Activated CD8-positive, alpha-beta memory T cell treated with anti-CD3 and anti-CD28 coated beads, Interleukin-2, amount 10 ng/mL, durations not matched to agents 7 days and 5 days (primary cell): ENCODE measurements at places on chromosomes 3 and 15.

GRCh38 chr3:5160940-5161858 lies 26.3 kb upstream of the EDEM1 start:
- DNase-seq: no peak

- DNase-seq: peak; percentile 41
Observed at GRCh38 chr3:52537726-52538421, 1.5 kb downstream of the UQCC5 start.

- DNase-seq: no peak
Observed at GRCh38 chr15:61339516-61339915, 110.4 kb upstream of the RORA start.

- no peak for DNase-seq
Observed at GRCh38 chr3:177530908-177531307, 333.6 kb upstream of the TBL1XR1 start.

DNA sequence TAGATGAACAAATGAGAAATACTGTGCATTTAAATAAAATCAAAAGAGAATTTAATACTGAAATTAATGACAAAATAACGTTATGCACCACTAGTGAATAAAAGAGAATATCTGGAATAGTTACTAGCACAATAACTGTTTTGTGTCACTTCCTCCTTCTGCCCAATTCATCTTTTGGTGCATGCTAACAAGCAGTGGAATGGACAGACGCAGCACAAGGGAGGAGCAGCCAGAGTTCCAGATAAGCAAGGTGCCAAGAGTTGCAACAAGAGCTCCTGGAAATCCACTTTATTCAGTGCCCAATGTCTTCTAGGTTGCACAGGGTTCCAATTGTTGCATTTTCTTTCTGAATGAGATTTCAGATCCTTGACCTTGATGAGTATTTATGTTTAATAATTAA lies 66.5 kb upstream of the PLXND1 start:
- DNase-seq: no peak

- peak; percentile 36 for DNase-seq
Observed at GRCh38 chr15:77030048-77030927, 35.4 kb downstream of the PSTPIP1 start.

DNA sequence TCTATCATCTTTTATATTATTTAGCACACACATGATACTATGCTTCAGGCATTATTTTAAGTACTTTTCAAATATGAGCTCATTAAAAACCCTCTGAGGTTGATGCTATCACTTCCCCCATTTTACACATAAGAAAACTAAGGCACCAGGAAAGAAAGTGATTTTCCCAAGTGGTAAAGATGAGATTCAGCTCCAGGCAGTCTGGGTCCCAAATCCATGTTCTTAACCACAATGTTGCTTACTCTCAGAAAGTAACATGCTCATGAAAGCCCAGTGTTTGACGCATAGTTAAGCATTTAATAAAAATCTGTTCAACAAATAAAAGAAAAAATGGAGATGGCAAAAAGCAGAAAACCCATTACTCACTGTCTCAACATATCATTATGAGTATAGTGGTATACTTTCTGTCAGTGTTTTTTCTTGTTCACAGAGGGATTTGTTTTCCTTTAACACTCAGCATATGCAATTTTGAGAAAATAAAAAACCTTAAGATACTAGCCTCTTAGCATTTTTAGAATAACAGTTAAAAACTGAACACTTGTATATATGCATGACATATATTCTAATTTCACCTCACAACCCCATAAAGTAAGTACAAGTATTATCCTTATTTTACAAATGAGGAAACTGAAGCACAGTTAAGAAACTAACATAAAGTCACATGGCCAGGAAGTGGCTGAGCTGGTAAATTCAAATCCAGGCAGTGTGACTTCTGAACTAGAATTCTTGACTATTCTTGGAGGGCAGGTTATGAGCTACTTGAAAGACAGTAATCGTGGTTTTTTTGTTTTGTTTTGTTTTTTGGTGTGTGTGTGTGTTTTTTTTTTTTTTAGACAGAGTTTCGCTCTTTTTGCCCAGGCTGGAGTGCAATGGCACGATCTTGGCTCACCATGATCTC lies 10.4 kb downstream of the PEAK1 start:
- peak; percentile 75 for DNase-seq

GRCh38 chr3:79329154-79329553 lies 438.6 kb downstream of the ROBO1 start:
- DNase-seq: no peak

- DNase-seq: peak; percentile 88
Observed at GRCh38 chr3:157119369-157119951, 40.5 kb downstream of the CCNL1 start.

GRCh38 chr3:48208076-48208475 lies 15.2 kb upstream of the CAMP start:
- DNase-seq: no peak

- no peak for DNase-seq
Observed at GRCh38 chr3:192851821-192852372, 65.8 kb downstream of the MB21D2 start.

DNA sequence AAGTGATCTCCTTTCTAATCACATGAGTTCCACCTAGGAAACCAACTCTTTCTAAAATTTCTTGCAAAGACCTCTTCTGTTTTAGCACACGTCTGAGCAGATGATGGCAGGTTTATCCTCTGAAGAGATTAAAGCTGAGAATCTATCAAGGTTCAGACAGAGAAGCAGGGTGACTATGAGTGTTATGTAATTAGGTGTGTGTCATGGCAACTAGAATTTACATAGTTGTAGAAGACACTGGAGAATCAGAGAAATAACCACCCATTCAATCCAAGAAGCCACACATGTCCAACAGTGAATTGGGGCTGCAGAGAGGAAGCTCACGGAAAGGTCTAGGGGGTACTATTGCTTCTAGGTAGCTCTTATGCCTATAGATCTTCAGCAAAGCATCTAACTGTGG lies 600.5 kb downstream of the PYDC2 start:
- no peak for DNase-seq

- DNase-seq: no peak
Observed at GRCh38 chr3:156689608-156690007, 15.2 kb downstream of the TIPARP start.

GRCh38 chr3:15280853-15281532 lies 51.4 kb downstream of the SH3BP5 start:
- no peak for DNase-seq

DNA sequence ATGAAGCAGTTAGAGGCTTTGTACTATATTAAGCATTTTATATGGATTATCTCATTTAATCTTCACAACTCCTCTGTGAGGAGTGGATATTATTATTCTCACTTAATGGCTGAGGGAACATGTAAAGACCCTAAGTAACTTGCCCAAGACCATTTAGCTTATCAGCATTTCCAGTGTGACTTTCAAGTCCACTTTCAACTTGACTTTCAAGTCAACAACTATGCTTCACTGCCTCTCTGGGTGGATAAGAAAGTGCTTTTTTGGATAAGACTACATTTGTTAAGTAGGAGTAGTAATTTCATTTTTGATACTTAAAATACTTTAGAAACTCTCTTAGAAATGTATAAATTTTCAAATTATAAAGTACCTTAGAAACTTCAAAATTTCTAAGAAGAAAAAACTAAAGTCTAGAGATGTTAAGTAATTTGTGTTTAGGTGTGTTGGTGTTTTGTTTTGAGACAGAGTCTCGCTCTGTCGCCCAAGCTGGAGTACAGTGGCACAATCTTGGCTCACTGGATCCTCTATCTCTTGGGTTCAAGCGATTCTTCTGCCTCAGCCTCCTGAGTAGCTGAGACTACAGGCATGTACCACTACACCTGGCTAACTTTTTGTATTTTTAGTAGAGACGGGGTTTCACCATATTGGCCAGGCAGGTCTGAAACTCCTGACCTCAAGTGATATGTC lies 71.8 kb downstream of the MINDY2 start:
- no peak for DNase-seq

- DNase-seq: peak; percentile 16
Observed at GRCh38 chr3:43062564-43063040, 43.3 kb downstream of the POMGNT2 start.
